ENCODE measurements at places on chromosomes 11 and 22.

GRCh38 chr11:118219732-118220131, 5.1 kb downstream of the JAML start:
- DNase-seq: no peak

- DNase-seq: peak; percentile 41
These were observed 63.6 kb downstream of the TNRC6B start for GRCh38 chr22:40241200-40241763.

GRCh38 chr11:77598195-77598594, 8.4 kb downstream of the AQP11 start:
- no peak for DNase-seq

GRCh38 chr22:41939981-41940831, 6.7 kb downstream of the CENPM start:
- DNase-seq: peak; percentile 93

DNA sequence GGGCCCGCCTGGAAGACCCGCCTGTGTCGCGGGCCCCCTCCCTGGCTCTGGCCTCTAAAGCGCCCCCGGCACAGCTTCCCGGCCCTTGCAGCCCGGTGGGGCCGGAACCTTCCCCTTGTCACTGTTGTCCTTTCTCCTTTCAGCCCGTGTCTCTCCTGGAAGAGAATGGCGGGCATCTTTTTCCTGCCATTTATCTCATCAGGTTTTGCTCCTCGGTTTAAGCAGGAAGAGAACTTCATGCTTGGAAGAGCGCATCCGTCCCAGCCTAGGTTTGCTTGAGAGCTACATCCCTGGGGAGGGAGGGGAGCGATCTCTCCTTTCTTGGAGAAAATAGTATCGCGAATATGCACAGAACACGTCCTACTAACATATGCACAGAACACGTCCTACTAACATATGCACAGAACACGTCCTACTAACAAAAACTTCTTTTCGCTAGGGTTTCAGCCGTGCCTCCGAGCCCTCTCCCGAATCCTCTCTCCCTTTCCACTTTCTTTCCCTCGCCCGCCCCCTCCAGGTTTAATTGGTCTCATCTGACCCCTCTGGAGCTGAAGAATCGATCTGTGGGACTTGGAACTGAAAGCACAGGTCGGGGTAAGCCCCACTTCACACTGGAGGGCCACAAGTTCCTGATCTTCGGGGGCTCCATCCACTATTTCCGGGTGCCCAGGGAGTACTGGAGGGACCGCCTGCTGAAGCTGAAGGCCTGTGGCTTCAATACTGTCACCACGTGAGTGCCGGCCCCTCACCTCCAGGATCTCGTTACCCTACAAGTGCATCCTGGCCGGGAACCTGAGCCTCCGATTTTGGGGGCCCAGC, 1.2 kb downstream of the GLB1L3 start:
- no peak for DNase-seq

DNA sequence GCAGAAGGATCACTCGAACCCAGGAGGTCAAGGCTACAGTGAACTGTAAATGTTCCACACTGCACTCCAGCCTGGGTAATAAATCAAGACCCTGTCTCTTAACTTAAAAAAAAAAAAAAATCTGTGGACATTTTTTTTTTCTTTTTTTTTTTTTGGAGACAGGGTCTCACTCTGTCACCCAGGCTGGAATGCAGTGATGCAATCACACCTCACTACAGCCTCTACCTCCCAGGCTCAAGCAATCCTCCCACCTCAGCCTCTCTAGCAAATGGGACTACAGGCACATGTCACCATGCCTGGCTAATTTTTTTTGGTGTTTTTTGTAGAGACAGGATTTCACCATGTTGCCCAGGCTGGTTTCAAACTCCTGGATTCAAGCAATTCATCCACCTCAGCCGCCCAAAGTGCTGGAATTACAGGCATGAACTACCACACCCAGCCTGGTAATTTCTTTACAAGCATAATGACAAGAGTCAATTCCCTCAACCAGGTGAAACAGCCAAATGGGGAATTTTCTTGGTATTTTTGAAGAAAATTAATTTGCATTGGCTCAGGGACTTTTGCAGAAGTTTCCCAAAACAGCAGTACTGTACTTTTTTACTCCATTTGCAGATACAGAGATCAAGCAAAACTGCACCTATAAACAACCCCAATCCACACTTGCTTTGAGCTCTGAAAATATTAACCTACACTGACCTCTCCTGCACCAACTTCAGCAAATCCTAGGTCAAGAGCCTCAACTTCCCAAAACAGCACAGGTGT, 44.0 kb downstream of the MRTFA start:
- DNase-seq: no peak

DNA sequence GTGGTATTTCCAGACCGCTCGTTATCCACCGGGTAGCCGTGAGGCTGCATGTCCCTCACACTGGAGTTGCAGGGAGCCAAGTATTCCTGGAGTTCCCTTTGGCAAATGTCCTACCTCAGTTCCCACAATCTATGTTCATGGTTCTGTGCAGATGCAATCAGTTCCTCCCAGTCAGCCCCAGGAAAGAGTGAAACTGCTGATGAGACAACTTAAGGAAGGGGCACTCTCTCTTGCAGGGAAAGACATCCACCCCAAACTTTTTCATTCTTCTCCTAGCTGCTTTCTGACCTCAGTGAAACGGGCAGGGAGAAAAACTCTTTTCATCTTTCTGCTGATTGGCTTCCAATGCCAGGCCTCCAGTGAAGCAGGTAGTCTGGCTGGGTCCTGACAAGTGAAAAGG, 205.1 kb upstream of the TMEM45B start:
- no peak for DNase-seq

DNA sequence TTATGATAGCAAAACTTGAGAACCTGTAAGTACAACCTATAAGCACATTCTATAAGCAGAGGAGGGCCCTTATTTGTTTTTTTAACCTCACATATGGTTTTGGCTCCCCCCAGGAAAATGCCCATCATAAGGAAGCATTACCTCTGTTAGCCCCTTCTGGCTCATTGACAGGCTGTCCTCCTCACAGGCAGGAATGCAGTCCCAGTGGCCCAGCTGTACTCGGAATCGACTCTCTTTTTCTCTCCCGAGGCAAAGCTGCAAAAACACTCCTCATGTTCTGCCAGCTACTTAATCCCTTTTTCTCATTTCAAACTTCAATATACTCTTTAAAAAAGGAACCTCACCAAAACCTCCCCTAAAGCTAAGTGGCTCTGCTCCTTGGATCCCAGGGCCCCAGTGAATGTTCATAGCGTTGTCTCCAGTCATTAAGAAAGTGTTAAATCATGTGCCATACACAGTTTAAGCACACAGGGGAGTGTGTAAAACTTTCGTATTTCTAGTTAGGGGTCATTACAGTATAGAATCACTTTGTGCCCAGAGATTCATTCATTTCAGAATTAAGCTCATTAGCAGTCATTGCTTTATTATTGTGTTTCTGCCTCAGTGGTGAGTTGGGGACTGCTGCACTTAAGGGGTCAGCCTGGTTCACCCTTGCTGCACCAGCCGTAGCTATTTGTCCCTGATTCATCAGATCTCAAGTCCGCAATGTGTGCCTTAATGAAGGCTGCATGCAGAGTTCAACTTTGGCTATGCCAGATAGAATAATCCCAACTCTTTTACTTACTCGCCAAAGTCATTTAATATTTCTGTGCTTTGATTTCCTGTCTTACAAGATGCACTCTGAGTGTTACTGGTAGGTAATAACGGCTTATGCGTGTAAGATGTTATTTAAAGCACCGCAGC, 57.6 kb downstream of the JRKL start:
- no peak for DNase-seq

- DNase-seq: no peak
These were observed 12.6 kb downstream of the OMP start for GRCh38 chr11:77115181-77115611.

DNA sequence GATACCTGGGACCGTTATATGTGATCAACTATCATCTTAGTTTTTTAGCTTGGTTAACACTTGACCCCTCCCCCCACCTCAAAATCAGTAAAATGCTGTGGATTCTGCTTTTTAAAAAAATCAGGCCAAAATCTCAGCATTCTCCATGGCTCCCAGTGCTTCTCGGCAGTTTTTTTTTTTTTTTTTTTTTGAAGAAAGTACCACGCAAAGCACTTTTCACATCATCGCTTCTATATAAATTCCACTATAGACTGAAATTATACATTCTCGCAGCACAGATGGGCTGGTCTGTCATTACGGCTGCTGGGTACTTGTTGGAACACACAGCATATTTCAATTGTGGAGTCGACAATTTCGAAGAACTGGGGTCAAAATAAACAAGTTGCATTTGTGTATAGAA, 67.7 kb upstream of the PPARA start:
- no peak for DNase-seq

DNA sequence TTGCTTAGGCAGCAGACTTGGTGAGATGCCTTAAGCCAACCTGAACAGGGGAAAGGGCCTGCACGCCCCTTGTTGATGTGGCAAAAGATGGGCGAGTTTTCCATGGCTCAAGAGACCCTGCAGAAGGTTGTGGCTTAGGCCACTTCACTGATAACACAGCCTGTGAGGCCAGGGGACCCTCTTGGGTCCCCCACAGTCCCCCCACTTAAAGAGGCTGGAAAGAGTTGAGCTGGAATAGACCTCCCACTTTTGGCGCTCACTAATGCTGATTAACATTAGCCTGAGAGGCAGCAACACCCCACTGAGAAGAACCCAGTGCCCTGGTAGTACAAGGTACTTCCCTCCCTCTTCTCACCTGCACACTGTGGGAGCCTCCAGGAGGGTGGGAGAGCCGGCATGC, 107.5 kb downstream of the TRIM29 start:
- no peak for DNase-seq

GRCh38 chr11:113234888-113235287, 79.5 kb upstream of the TTC12 start:
- DNase-seq: no peak

DNA sequence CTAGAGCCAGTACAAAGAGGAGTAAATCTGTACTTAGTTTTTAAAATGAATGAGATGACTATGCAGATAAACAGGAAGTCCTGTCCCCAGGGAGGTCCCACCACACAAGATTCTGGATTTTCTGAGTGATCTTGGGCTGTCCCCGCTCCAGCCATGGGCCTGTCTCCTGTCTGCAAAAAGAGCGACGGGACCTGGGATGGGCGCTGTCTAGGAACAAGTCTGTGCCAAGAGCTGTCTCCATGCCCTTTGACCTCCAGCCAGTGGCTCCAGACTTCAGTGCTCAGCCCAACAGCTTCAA, 6.0 kb downstream of the CSNK1E start:
- DNase-seq: no peak

DNA sequence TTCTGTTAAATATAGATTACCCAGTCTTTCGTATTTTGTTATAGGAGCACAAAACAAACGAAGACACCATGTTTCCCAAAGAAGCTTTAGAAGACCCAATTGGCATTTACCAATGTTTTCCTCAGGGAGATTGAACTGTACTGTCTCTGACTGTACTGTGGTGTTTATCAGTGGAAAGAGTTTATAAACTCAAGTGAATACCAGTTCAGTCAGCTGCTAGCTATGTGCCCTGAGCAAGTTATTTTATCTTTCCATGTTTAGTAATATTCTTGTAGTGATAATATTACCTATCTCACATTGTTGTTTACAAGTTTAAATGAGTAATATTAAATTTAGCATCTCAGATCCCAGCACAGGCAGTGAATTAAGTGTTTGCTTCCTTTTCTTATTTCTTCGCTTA, 773.2 kb downstream of the KCNA4 start:
- DNase-seq: no peak

GRCh38 chr11:94507485-94507884, 4.8 kb upstream of the C11orf97 start:
- no peak for DNase-seq

DNA sequence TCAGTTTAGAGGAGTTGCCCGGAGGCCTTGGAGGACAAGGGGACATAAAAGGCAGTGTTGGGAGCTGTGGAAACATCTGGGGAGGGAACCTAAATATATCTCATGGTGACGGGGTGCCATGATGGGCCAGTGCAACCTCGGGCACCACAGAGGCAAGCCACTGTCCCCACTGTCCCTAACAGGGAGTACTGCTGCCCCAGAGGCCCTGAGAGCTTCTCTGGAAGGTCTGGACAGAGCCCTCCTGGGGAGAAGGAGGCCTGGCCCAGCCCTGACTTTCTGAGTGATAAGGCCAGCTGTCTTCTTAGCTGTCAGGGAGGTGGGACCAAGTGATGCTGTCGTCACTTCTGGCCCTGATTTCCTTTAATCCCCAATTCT, 5.5 kb upstream of the P2RY6 start:
- DNase-seq: no peak

- no peak for DNase-seq
These were observed 31.7 kb upstream of the SHISAL1 start for GRCh38 chr22:44344407-44344806.

DNA sequence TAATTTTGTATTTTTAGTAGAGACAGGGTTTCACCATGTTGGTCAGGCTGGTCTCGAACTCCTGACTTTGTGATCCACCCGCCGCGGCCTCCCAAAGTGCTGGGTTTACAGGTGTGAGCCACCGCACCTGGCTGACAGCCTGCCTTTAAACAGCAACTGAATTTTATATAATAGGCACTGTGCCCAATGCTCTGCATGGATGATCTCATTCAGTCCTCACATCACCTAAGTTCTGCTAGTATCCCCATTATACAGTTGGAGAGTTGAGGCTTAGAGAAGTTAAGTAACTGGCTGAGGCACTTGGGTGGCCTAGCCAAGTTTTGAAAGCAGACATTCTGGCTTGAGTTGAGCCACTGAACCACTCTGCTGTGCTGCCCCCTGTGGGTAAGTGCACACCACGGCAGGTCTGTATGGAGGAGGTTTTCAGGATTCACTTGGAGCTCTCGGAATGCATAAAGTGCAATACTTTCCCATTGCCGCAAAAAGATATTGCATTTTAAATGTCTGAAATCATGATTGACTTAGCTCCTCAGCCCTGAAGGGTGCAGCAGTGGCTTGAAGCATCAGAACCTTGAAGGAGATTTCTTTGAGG, 112.4 kb downstream of the LDLRAD3 start:
- no peak for DNase-seq

GRCh38 chr11:93289782-93290463, 40.6 kb upstream of the DEUP1 start:
- no peak for DNase-seq

DNA sequence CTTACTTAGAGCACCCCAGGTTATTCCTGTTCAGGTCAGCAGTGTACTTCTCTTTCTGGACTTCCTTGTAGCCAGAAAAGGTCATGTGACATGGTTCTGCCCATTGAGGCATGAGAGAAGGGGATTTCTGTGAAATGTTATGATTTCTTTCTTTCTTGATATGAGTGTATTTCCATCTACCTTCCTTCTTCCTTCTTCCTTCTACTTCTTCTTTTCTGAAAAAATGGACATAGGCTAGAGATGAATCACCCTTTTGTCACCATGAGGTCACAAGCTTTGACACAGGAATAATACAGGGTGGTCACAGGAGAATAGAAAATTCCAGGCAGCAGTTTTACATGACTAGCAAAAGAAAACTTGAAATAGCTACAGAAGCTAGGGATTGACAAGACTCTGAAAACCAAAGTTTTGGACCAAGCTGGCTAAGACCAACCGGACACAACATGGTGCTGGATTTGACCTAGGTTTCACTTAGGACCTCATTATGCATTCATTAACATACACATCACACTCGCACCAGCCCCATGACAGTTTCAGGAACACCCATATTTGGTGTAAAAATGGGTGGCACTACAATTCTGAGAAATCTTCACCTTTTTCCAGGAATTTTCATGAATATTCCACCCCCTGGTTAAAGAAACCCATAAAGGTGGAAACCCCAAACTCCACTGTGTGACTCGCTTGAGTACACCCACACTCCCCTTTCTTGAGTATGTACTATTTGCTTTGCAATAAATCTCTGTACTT, 21.2 kb upstream of the MAP6 start:
- DNase-seq: no peak

- no peak for DNase-seq
These were observed 10.2 kb downstream of the TUBA8 start for GRCh38 chr22:18120857-18121256.

- peak; percentile 42 for DNase-seq
These were observed 34.3 kb downstream of the RCOR2 start for GRCh38 chr11:63882555-63883242.

- peak; percentile 67 for DNase-seq
These were observed 849 bp downstream of the TCF20 start for GRCh38 chr22:42269432-42270175.
